ENCODE measurements at places on chromosomes 2 and 18.

- DNase-seq = no peak
These were observed 41.3 kb upstream of the KCNE4 start for GRCh38 chr2:223010641-223011040.

DNA sequence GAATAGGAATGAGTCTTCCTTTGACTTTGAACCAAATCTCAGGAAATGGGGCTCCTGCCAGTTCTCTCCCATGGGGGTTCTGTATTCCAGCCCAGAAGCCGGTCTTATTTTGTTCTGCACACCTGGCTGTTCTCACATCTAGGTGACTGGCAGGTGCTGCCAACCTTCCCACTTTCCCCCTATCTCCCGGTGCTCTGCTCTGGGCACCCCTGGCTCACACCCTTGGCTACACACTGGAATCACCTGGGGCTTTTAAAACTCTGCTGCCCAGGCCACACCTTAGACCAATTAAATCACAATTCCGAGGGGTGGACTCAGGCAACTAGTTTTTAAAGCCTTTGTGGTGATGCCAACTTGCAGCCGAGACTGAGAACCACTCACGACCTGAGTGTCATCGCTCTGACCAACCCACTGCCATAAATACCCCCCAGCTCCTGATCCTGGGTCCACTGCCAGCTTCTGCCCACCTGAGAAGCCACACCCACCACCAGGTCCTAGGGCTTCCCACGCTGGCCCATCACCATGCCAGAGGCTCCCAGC is 69.2 kb downstream of the KCNF1 start:
- no peak for DNase-seq

GRCh38 chr18:50159654-50160046 is 35.3 kb downstream of the MYO5B start:
- DNase-seq = no peak

GRCh38 chr2:241601841-241602240 is 35.1 kb downstream of the THAP4 start:
- DNase-seq = no peak

- no peak for DNase-seq
These were observed 17.9 kb downstream of the PIAS2 start for GRCh38 chr18:46899274-46899948.

DNA sequence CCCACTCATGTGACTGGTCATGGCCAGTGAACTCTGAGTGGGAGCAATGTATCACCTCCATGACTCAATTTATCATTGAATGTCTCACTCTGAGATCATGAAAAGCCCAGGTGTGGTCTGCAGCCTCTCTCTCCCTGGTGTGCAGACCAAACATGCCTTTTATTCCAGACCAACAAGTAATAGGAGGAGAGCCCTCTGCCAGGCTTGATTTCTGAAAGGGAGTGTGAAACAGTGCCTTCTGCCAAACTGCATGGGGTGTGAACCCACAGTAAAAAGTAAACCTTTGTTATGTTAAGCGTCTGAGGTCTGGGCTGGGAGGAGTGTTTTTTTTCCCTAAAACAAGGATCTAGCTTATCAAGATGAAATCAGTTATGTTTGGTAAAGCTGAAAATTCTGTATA is 601.2 kb downstream of the ADCYAP1 start:
- peak; percentile 45 for DNase-seq

DNA sequence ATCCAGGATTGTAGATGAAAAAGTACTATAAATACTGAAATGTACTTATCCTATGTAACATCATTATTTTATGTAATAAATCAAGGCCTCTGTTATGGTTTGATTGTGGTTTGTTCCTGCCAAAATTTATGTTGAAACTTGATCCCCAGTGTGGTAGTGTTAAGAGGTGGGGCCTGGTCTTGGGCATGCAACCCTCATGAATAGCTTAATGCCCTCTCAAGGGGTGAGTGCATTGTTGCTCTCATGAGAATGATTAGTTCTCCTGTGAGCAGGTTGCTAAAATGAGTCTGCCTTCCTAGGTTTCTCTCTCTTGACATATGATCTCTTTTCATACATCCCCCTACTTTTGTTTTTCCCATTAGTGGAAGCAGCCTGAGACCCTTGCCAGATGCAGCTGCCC is 915.4 kb downstream of the TSN start:
- DNase-seq = peak; percentile 30

GRCh38 chr2:233428008-233428407 is 73.7 kb downstream of the DGKD start:
- no peak for DNase-seq

- no peak for DNase-seq
These were observed 33.6 kb downstream of the ASXL3 start for GRCh38 chr18:33611525-33612135.

GRCh38 chr2:32237996-32238395 is 26.7 kb downstream of the NLRC4 start:
- DNase-seq = no peak

- DNase-seq = no peak
These were observed 187.6 kb downstream of the MREG start for GRCh38 chr2:215825707-215826106.

- peak; percentile 45 for DNase-seq
These were observed 18.0 kb downstream of the ARID5A start for GRCh38 chr2:96554293-96555145.

- DNase-seq = no peak
These were observed 729.7 kb upstream of the ID2 start for GRCh38 chr2:7952046-7952745.

Data from NCI-H146 (cell line).